ENCODE measurements at places on chromosomes 12 and 14. TPM values are rescaled to one million over a fixed set of nuclear protein-coding genes. Genes with fewer than 3 reads are reported as not detected.

DNA sequence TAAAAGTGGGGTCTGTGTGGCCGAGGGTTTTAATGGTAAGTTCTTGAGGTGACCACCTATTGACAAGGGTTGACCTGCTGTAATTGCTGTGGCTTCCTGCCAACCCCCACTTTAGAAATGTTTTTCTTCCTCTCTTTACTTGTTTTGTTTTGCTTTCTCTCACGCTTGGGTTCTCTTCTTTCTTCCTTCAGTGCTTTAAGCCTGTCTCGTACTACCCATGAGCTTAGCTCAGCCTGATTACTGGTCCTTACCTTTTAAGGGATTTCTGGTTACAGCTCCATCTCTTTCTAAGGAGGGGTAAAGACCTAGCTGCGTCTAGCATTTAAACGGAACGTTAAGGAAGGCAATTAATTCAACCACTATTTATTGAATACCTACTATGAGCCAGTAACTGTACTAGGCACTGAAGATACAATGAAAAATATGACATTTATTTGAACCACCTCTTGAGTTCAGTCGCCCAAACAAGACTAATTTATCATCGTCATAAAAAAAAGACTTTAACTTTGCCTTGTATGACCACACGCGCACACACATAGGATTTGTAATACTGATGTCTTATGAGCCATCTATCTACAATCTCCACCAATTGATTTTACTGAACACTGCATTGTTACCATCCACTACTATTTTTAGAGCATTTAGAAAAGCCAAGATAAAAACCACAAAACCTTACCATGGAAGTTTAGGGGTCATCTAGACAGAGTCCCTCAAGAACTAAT, 888 bp upstream of the PPP1R12A start:
- DNase-seq, result peak; percentile 68

- no peak for DNase-seq
Measured at GRCh38 chr12:93756288-93756687, 79.1 kb downstream of the CRADD start.

DNA sequence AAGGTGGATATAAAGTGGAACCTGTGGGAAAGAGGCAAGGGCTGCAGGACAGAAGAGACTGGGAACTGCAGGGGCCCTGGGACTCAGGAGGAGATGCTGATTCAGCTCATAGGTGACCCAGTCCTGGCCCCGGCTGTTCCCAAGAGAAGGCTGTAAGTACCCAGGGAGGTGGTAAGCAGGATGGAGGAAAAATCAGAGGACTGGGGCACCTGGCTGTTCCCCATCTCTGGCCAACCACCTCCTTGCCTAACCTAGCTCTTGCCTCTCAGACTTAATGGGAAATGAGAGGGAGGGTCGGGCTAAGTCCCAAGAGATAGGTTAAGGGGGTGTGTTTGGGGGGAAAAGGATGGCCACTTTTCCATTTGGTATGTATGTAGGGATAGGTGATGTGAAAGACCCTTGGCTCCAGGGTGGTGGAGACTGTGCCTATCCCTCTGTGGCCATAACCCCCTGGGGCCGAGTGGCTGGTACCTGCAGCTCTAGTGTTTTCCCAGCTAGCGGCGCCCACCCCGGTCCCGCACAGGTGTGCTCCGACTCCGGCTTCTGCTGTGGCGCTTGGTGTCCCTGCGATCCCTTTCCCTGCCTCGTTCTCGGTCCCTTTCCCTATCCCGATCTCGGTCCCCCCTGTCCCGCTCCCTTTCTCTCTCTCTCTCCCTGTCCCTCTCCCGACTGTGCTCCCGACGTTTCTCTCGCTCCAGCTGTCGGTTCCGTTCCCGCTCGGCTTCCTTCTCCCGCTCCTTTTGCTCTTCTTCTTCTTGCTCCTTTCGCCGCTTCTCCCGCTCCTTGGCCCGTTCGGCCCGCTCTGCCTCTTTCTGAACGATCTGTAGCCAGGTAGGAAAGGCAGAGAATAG, 1.6 kb upstream of the CDH24 start:
- no peak for DNase-seq

DNA sequence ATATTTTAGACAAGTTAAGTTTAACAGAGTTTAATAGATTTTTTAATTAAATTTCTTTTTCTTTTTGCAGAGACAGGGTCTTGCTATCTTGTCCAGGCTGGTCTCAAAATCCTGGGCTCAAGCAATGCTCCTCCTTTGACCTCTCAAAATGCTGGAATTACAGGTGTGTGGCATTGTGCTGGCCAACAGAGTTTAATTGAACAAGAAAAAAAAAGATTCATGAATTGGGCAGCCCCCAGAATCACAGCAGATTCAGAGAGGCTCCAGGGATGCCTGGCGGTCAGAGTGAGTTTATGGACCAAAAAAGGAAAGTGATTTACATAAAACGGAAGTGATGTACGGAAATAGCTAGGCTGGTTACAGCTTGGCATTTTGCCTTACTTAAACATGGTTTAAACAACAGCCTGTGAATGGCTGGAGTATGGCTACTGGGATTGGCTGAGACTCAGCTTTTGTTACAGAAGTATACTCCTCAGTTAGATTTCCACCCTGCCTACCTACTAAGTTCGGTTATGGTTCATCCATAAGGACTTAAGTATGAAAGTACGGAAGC, 14.5 kb upstream of the TESPA1 start:
- DNase-seq, result no peak

DNA sequence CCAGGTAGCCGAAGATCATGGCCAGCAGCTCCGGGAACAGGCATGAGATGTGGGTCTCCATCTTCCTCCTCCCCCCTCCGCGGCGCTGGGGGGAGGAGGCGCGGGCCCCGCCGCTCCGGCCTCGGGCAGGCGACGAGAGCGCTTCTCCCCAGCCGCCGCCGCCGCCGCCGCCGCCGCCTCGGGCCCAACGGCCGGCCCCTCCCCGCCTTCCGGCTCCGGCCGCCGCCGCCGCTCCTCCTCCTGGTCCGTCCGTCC, 448 bp downstream of the FBXL14 start:
- peak; percentile 54 for DNase-seq

DNA sequence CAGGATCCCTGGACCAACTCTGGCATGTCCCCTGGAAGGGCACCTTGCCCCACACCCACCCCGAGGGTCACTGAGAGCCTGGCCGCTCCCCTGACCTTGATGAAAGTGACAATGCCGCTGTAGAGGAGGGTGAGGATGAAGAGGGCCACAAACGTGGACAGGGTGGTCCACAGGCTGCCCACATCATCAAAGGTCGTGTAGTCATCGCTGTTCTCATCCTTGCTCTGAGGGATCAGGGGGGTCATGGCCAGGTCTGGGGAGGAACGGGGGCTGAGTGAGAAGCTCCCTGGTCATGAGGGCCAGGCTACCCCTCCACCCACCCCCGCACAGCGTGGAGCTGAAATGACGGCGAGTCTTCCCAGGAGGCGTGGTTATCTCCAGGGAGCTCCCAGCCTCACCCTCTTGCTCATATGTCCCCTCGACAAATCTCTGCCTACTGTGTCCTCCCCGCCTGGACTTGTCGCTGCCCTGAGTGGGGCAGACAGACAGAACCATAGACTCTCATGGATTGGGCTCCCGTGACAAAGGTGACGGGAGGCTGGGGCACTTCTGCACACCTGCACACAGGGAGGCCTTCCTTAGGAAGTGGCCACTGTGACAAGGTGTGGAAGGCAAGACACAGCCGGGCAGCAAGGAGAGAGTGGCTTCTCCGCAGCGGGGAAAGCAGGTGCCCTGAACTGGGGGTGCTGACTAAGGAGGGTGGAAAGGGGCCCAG, 311.1 kb downstream of the TMEM121 start:
- DNase-seq, result no peak

DNA sequence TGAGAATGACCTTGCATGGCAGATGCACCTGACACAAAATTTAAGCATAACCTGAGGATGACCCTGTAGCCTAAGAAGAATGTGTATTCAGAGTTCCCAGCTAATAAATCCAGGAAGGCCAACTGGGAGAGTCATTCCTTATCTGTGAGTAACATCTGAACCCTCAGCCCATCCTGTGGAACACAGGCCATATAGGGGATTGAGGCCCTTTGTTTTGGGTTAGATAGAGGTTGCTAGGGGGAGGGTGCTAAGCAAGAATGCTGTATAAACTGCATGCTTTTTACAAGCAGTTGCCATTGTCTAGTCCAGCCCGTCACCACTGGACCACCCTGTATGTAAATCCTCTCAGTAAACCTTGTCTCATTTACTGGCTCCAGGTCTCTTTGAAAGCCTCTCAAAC, 77.0 kb downstream of the BICD1 start:
- DNase-seq, result no peak

- no peak for DNase-seq
Measured at GRCh38 chr12:112096667-112097066, 11.9 kb downstream of the NAA25 start.

- DNase-seq, result no peak
Measured at GRCh38 chr14:67420102-67420739, 8.3 kb upstream of the PLEK2 start.

DNA sequence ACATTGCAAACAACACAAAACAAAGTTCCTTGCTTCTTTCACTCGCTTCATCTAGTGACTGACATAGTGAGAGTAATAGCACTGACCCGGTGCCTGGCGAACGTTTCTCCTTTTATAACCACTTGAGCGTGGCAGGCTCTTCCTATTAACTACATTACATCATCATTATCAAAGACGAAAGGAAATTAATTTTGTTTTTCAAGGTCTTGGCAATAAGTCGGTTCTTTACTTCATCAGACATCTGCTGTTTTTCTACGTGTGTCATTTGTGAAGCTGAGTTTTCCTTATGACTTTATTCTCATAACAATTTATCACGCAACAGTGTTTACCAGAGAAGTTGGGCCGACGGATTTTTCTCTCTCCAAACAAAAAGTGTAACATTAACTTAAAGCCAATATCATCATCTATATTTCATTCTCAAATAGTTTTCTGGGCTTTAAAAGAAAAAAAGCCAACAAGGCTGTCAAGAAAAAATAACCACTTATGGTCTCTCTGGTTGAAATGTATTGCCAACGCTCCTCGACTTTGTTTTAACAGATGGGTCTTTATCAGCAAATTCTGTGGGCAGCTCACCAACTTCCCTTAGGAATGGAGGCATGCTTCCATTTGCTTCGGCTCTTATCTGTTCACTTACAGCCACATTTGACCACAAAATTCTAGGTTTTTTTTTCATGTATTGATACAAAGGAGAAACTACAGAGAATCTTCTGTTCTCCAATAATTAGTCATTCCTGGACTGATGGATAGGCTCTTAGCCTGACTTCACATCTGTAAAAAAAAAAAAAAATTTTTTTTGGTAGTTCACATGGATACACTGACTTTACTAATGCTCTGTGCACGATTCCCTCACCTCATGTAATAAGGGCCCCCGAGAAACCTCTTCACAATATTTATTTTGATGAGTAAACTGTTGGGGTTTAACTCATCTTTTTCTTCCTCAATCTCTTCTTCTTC, 97.1 kb upstream of the CDKN3 start:
- DNase-seq, result no peak

- no peak for DNase-seq
Measured at GRCh38 chr12:106585521-106586277, 2.9 kb downstream of the RFX4 start.

DNA sequence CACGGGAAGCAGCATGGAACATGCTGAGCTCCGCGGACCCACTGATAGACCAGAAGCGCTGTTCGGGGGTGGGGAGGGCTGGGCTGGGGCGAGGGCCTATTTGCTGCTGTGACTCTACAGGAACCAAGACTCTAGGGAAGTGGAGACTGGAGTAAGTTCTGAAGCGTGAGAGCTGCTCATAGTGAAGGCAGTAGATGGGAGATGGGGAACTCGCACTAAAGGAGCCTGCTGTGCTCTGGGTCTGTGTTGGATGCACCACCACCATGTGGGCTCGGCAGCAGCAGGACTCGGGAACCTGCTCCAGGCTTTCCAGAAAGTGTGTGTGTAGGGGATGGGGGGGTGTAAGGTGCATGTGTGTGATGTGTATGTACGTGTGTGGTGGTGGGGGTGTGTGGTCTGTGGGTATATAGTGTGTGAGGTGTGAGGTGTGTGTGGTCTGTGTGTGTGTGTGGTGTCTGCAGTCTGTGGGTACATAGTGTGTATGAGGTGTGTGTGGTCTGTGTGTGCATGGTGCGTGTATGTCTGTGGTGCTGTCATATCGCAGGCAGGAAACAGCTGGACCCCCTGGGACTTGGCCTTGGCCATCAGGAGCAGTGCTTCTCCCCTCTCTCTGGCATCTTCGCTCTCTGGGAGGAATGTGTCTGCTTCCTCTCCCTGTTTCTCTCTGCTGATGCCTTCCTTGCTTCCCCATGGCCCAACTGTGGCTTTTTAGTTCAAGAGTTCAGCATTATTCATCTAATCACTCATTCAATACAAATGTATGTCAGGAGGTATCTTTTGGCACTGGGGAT, 378.9 kb downstream of the FUT8 start:
- no peak for DNase-seq

GRCh38 chr12:109247831-109248654, 61.0 kb downstream of the FOXN4 start:
- no peak for DNase-seq

KLRB1 gene
- total RNA-seq, result not detected

ABHD4 gene
- total RNA-seq, result 8.1 TPM

GPR135 gene
- 0.06 TPM for total RNA-seq

GALNT8 gene
- 0.27 TPM for total RNA-seq

KRT73 gene
- total RNA-seq, result not detected

LTBP2 gene
- 33.4 TPM for total RNA-seq

IRAK3 gene
- total RNA-seq, result not detected
